ENCODE measurements at places on chromosomes 16 and 17.

DNA sequence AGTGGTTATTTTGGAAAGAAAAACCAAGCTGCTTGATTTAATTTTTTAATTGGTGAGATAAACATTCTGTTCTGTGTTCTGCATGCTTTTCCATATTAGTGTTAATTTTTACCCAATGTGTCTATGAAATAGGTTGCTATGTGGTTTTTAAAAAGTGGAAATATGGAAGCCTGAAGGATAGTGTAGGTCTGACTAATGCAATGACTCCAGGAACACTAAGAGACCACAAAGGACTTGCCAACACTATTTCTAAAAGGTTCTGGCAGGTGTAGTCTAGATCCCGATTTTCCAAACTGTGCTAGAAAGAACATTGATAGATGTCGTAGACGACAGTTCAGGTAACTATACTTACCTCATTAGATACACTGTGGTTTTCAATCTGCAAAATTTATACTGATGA is 877.4 kb upstream of the GOT2 start:
- peak; percentile 59 for DNase-seq

GRCh38 chr16:3959148-3959547 is 78.6 kb upstream of the CREBBP start:
- peak; percentile 53 for DNase-seq

DNA sequence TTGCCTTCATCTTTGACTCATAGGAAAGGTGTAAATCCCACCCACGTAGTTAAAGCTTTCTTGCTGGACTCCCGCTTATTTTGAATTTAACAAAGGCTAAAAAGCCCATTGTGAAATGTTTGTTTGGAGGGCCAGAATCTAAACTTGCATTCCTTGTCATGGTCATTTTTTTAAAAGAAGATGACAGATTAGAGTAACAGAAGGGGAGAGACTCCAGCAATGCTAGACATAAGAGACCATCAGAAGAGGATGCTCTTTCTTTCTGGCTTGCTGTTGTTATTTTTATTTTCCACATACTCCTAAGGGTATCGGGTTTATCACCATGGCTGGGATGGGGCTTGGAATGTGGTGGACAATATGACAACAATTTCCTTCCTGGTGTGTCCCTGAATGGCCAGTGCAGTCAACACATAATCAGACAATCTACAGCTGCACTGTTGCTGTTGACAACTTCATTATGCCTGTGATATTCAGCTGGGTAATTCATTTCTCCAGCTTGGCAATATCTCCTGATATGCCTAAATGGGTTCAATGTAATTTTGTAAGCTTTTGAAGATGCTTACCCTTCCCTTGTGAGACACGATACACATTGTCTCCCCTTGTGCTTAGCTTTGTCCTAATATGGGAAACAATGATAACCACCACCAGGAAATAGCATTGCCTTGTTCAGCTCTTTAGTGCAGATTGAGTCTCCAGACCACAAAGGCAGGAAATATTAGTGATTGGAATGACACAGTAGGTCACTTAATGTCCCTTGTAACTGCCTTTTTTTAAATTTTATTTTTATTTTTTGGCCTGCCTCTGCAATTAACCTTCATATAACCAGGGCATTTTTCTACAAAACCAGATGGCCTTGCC is 164.3 kb downstream of the ANKFN1 start:
- no peak for DNase-seq

- DNase-seq: no peak
These were observed 30.6 kb downstream of the MRPS23 start for GRCh38 chr17:57819285-57819684.

DNA sequence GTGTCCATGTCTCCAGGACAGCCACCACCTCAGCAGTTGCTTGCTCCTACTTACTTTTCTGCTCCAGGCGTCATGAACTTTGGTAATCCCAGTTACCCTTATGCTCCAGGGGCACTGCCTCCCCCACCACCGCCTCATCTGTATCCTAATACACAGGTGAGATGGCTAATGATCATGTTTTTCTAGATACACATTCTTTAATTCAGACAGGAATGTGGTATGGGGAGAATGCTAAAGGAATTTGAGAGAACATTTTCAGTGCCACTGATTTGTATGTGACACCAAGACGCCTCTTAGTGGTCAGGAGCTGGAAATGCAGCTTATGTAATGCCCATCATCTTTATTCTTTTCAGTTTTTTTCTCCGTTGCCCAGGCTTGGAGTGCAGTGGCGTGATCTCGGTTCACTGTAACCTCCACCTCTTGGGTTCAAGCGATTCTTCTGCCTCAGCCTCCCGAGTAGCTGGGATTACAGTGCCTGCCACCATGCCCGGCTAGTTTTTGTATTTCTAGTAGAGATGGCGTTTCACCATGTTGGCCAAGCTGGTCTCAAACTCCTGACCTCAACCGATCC is 8.9 kb upstream of the RAPGEFL1 start:
- DNase-seq: peak; percentile 80

GRCh38 chr16:74698222-74698621 is 2.4 kb downstream of the MLKL start:
- peak; percentile 41 for DNase-seq

DNA sequence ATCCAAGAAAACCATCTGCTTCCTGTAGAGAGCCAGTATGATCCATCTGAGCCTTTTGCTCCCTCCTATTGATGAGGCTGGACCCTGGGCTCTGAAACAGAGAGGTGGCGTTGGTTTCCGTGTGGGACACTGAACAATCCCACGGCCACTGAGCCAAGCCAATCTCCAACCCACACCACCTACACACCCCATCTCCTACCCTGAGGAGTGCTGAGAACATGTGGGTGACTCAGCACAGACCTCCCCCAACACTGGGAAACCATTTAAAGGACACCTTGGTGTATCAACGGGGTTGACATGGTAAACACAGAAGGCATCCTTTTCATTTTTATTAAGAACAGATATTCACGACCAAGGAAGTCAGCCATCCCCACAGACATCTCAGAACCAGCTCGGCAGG is 332.1 kb downstream of the SLC39A11 start:
- no peak for DNase-seq
